ENCODE measurements at places on chromosomes 2 and 18.

- DNase-seq: no peak
Measured at GRCh38 chr2:207515671-207516070, 14.1 kb upstream of the CREB1 start.

GRCh38 chr2:73640511-73640911 is 1.7 kb downstream of the NAT8 start:
- no peak for DNase-seq

GRCh38 chr2:20638646-20639430 is 12.1 kb downstream of the HS1BP3 start:
- no peak for DNase-seq

DNA sequence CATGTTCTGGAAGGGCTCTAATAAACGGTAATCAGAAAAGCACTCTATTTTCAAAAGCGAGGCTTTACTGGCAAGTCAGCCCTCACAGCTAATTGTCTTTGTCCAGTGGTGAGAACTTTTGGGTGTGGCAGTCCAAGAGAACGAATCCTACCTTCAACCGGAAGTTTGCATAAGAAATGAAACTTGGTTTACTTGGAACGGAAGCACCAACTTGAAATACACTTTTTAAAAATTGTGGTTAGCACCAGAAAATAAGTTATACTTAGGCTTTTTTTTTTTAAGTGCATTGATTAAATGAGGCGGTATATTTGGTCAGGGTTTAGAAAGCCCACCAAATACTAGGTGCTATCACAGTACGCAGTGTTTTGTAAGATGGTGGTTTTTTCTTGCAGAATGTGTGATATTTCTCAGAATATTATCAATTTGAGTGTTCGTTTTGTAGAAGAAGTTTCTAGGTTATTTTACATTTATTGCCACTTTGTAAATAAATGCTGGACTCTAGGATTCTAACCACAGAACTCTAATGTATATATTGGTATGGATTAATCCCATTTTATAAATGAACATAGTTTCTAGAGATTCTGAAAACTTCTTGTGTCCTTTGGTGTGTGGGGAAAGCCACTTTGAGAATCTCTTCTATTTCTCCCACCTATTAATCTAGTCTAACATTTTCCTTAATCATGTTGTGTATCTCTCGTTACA is 1.2 kb downstream of the MYL12A start:
- DNase-seq: no peak

- DNase-seq: no peak
Measured at GRCh38 chr18:36130039-36130831, 536 bp downstream of the ELP2 start.

GRCh38 chr2:44950646-44951045 is 9.1 kb downstream of the SIX3 start:
- no peak for DNase-seq

DNA sequence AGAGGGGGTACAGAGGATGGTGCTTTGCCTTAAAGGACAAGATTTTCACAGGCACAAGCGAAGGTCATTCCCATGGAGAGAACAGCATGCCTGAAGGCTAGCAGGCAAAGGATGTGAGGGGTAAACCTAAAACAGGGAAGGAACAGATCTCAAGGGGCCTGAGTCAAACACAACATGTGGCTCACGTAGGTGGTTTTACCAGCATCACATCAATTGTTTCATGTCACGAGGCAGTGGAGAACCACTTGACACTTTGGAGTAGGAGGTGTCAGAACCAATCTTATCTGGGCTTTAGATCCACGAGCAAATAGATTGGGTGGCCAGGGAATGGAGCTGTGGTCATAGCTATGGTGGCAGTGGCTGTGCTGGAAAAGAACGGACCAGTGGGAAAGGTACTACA is 8.4 kb downstream of the COX5B start:
- DNase-seq: no peak

- no peak for DNase-seq
Measured at GRCh38 chr18:4060427-4061281, 394.5 kb downstream of the DLGAP1 start.

DNA sequence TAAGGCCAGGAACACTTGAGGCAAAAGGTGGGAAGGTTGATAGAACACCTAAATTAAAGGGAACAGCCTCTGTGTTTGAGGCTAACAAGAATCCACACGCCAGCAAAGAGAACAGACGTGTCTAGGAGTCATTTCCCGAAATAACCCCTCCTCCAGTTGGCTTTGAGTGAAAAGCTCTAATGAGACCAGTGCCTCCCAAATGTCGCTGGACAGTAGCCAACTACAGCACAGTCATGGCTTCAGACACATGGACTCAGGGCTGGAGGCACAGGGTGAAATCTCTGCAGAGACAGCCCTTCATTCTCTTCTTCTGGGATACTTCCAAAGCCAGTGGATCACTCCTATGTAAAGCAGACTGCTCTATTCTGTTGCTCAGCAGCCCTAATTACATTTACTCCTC is 49.6 kb downstream of the SOWAHC start:
- no peak for DNase-seq

DNA sequence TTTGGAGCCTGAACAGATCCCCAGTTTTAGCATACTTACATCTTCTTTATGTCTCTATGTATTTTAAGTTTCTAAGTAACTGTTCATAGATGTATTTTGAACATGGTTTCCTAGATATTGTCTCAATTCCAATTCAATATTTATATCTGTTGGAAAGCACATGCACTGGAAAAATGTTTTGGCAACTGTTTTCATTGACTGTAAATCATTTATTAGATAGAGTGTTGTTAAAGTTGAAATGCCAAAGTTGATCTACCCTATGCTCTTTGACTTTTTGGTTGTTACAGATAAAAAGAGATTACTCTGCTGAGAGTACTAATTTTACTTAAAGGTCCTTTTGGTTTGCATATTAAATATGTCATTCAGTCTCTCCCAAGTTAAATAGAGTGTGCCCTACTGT is 345.0 kb upstream of the NRP2 start:
- no peak for DNase-seq

GRCh38 chr2:160509016-160509415 is 15.4 kb upstream of the RBMS1 start:
- no peak for DNase-seq

DNA sequence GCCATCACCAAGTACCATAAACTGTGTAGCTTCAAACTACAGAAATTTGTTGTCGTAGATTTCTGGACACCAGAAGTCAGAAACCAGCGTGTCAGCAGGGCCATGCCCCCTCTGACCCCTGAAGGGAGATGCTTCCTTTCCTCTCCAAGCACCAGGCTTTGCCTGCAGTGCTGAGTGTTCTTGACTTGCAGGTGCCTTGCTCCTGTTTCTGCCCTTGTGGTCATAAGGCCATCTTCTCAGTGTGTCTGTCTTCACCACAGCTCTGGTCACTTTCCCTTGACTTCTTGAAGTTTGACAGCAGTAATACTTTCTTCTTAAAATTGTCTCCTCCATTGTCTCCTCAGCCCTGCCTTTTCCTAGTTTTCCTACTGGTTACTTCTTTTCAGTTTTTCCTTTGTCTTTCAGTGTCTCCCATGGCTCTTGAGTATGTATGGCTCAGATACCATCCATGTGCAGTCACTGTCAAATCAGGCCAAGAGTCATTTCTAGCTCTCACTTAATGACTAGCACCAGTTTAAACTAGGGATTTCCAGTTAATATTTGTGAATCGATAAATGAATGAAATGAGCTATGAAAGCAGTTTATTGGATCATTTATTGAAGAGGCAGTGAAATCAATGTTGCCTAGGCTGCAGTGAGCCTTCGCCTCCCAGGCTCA is 91.2 kb upstream of the RANBP2 start:
- DNase-seq: no peak

GRCh38 chr2:53087262-53087873 is 680.2 kb upstream of the CHAC2 start:
- no peak for DNase-seq

GRCh38 chr2:162928356-162928755 is 89.8 kb upstream of the KCNH7 start:
- DNase-seq: no peak

DNA sequence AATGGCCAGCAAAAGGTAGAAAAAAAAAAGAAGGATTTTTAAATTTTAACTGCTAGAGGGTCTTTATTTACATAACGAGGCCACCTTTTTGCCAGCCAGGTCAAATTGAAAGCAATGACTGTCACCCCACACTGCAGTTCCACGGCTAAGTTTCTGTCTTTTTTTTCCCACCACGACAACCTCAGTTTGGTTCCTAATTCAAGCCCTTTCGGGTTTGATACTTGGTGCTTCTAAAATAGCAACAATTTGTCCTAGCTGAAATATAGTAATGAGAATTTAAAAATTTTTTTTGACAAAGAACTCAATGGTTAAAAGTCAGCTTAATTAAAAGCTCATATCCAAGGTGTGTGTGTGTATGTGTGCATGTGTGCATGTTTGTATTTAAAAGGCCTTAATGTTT is 16.4 kb upstream of the NMS start:
- DNase-seq: no peak

- DNase-seq: no peak
Measured at GRCh38 chr2:234204480-234204879, 154.0 kb downstream of the SPP2 start.

DNA sequence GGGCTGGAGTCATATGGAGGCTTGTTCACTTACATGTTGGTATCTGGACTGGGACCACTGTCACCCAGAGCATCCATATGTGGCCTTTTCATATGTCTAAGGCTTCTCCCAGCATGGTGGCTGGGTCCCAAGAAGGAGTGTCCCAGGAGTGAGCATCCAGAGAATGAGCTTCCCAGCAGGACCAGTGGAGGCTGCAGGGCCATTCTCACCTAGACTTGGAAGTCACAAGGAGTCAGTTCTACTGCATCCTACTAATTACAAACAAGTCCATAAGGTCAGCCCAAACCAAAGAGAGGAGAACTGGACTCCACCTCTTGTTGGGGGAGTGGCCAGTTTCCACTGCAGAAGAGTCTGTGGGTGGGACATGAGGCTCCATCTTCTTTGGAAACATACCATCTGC is 5.1 kb upstream of the TEX51 start:
- no peak for DNase-seq

DNA sequence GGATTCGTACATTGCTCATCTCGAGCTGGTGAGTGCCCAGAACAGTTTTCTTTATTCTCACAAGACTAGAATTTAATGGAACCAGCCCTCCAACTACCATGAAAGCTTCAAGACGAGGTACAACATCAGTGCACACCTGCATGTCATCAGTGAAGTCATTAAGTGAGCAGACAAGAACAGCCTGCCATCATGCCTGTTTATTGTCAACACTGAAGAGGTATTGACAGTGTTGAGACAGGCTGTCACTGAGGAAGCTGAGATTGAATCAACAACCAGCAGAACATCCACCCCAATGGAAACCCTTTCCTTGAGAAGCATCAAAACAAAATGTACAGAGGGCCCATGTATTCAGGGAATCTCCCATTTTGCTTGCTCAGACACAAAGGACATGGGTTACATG is 148.0 kb upstream of the TCF4 start:
- no peak for DNase-seq

DNA sequence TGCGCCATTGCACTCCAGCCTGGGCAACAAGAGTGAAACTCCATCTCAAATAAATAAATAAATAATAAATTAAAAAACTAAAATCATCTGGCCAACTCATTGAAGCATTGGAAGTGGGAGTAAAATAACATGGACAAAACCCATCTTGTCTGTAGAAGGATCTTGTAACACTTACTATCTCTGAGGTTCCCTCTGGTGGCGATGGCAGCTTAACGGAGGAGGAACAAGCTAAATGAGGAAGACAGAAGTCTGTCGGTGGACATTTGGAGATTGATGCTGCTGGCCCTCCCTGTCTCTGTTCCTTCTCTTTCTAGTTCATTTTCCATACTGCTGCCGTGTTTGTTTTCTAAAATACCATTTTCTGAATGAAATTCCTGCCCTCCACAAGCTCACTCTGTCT is 43.4 kb downstream of the ZCCHC2 start:
- no peak for DNase-seq

- DNase-seq: no peak
Measured at GRCh38 chr18:46148810-46149209, 44.6 kb downstream of the HAUS1 start.

DNA sequence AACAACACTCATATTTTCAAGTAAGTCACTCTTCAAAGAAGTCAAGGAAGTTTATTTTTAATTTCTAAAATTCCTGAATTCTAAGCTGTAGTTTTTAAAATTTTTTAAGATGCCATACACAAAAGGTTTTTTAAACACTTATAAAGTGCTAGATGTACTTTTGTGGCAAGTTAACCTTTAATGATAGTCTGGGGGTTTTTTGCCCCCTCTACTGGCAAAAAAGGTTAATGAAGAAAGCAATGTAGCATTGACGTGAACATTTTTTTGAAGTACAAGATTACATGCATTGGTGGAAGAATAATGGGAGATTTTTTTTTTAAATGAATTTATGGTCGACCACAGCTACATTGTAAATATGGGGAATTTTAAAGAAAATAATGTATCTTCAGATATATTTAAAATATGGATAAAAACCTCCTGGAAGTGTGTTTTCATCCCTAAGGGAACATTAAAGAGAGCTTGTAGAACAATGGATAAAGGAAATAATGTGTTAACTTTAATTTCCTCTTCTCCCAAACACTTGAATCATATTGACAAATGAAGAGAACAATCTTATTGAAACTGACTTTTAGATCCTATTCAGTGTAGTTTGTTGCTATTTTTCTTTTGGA is 12.6 kb downstream of the ITPRID2 start:
- no peak for DNase-seq

GRCh38 chr18:77203851-77204250 is 45.8 kb upstream of the GALR1 start:
- DNase-seq: no peak

DNA sequence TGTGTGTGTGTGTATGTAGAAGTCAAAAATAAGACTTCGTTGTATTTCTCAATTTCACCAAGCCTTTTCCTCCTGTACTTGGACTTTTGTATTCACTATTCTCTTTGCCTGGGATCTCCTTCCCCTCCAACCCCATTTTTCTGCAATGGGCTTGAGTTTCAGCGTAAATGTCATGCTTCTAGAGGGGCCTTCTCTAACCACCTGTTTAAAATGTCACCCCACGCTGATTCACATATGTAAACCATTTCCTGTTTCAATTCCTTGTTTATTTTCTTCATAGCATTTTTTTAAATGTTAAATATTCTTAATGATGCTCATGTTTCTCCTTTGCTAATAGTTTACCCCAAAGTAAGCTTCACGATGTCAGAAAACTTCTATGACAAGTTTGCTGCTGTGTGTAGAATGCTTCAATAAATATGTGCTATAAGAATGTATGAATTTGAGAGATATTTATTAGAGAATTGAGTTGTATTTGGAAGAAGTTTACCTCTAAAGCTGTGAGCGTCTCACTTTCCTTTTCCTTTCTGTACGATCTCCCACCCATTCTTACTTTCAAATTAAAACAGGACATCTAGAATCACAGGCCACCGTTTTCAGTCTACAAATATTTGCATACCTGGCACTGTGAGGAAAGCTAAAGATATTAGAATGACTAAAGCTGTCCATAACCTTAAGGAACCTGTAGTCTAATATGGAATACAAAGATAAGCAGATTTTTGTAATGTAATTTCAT is 762.4 kb downstream of the LRRTM4 start:
- no peak for DNase-seq

- DNase-seq: no peak
Measured at GRCh38 chr18:79630281-79631095, 49.1 kb upstream of the CTDP1 start.

- no peak for DNase-seq
Measured at GRCh38 chr2:165454905-165455304, 14.6 kb upstream of the CSRNP3 start.

- no peak for DNase-seq
Measured at GRCh38 chr18:58468191-58468590, 160.7 kb downstream of the ALPK2 start.

- no peak for DNase-seq
Measured at GRCh38 chr2:118689874-118690273, 157.6 kb downstream of the EN1 start.

GRCh38 chr2:163735685-163736432 is at the start of gene FIGN:
Gene FIGN, minus strand, starts transcription at chr2:163736008. Its CDS starts 1,081 bp downstream, at chr2:163734927.
- DNase-seq: no peak

All from stimulated activated CD4-positive, alpha-beta T cell treated with anti-CD3 and anti-CD28 coated beads, Interleukin-2, amount 100 ng/mL, for 4 hours (primary cell).